H54 (cell line): ENCODE measurements at places on chromosomes 7 and 10.

GRCh38 chr7:9192969-9193368 lies 759.6 kb downstream of the NXPH1 start:
- no peak for DNase-seq

GRCh38 chr7:2004841-2005725 lies 227.7 kb downstream of the MAD1L1 start:
- DNase-seq: no peak

DNA sequence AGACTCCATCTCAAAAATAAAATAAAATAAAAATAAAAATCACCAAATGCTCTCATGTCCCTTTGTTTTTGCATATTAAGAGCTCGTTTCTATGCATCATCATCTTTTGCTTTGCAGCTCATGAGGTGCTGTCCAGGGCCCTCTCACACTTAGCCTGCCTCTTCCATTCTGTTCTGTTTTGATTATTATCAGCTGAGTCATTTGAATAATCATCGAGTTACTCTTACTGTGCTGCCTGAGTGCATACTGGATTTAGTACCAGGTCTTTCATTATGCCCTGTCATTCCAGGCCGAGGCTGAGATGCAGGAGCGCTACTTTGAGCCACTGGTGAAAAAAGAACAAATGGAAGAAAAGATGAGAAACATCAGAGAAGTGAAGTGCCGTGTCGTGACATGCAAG lies 33.0 kb downstream of the UCMA start:
- no peak for DNase-seq

DNA sequence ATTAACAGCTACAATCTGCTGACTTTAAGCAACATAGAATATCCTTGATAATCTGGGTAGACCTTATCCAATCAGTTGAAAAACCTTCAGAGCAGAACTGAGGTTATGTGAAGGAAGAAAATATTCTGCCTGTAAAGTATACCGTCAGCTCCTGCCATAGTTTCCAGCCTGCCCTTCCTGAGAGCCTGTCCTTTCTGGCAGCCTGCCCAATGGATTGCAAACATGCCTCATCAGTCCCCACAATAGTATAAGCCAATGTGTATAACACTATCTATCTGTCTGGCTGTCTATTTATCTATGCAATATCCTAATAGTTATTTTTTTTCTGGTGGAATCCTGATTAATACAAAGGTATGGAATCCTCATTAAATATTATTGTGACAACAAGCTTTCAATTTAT lies 489.2 kb upstream of the KCND2 start:
- DNase-seq: no peak

DNA sequence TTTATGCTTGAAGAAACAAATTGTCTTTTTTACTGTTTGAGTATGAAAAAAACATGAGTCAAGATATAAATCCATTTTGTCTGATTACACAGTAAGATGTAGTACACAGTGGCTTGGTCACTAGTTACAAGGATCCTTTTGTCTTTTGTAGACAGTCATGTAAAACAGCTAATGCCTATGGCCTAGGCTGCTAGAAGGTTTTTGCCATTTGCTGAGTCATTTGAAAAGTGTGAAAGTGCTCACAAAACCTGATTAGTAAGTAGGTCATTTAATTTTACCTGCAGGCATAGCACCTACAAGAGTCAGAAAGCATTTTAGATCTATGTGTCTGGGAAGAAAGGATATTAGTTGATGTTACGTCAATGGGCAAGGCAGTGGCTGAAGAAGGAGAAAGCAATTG lies 819.4 kb downstream of the MAGI2 start:
- DNase-seq: no peak

GRCh38 chr10:121524157-121524817 lies 74.0 kb downstream of the FGFR2 start:
- DNase-seq: no peak

GRCh38 chr7:94352887-94353286 lies 41.8 kb upstream of the COL1A2 start:
- no peak for DNase-seq

DNA sequence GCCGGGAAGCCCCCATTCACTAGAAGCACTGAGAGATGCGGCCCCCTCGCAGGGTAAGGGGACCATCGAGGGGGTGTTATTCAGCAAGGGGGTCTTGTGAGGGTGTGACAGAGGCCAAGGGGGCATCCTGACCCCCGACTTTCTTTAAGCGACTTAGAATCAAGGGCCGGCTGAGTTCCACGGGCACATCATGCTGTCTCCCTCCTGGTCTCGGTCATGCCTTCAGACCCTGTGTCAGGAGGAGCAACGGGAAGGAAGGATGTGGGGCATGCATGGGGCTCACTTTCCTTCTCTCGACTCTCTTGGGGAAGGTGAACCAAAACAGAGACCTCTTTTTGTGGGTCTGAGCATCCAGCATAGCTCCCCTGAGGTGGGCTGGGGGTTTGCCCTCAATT lies 2.5 kb downstream of the ACSL5 start:
- DNase-seq: no peak

DNA sequence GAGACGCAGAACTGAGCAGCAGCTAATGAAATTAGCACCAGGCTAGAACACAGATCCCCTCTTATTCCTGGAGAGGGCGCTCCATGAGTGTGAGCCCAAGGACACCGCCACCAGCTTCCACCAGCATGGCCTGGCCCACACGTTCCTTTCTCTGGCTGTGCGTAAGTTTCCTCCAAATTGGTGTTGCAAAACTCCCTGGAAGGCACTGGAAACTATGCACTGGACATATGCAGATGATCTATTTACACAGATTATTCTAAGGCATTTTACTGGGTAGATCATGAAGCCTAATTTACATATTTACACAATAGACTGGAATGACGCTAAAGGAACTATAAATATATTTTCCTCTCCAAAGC lies 455.6 kb upstream of the FOXK1 start:
- peak; percentile 38 for DNase-seq

DNA sequence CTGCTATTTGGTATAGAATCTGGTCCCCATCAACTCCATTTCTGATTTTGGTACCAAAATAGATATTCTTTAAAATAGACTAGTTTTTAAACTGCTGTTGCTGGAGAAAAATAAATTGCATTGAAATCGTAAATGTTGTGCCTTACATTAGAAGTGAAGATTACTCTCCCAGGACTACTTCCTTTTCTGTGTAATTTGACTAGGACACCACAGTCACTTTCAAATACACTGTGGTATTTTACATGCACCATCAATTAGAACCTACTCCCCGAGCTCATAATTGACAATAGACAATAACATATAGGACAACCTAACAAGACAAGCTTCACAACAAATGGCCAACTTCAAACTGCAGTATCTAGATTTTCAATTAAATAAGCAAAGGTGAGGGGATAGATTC lies 211.5 kb downstream of the DGKB start:
- no peak for DNase-seq

GRCh38 chr10:89241026-89241425 lies 10.5 kb downstream of the LIPA start:
- no peak for DNase-seq

DNA sequence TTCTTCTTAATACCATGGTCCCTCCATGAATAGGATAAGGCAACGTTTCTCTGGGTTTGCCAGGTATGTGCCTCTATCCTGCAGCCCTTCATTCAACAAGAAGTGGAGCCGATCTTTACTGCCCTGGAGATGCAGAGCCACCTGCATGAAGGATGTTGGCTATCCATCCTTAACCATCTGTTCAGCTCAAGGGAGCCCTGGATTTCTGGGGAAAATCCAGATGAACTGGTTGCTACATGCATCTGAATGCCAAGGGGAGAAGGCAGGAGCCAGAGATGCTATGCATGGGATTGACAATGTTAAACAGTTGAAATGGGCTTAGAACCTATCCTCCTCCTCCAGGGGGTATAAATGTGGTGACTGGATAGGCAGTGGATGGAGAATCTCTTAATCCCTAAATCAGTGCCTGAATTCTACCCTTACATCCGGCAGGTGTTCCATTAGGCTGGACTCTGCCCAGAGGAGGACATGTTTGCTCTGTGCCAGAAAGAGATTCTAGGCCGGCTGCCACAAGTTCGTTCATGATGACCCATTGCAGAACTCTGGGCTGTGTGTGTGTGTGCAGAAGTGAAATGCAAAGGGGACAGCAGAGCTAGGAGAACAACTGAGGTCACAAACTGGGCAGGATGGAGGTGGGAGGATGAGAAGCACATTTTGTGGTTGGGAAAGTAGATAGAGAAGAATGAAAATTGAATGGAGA lies 15.6 kb downstream of the CPED1 start:
- no peak for DNase-seq

DNA sequence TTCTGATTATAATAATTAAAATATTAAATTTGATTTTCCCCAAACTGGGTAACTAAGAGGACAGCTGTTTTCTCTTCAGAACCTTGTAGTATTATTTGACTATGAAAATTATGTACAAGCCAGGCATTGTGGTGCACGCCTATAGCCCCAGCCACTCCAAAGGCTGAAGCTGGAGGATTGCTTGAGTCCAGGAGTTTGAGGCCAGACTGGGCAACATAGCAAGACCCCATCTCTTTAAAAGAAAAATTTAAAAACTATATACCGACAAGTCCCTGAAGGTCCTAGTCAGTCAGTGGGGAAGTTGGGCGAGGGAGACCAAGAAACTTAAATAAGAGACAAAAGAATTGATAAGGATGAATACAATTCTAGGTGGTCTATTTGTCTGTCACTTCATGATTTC lies 27.1 kb upstream of the UBE2D1 start:
- no peak for DNase-seq

GRCh38 chr10:62710182-62710581 lies 94.3 kb upstream of the ADO start:
- no peak for DNase-seq

DNA sequence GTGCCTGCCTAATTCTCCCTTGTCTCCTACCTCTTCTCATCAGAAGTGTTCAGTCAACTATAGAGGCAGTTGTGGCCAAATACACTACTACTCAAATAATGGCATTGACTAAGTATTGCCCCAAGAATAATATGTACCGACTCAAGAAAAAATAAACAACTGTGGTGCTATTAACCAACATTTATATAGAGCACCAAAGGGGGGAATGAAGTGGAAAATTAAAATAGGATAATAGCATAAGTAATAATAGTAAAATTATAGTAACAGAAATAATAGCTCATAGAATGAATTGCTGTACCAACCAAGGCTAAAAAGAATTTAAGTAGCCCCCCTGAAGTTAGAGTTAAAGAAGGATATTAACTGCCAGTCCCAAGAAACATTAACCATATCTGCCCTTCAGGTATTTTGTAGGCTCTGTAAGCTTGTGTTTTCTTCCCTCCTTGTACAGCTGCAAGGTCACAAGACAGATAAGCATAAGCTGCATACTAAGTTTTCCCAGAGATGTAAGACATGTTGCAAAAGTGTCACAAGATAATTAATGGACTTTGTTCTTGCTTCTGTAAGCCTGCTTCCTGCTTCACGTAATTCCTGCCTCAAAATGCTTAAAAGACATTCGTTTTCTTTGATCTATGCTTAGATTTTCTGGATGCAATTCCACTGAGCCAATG lies 10.9 kb upstream of the CYREN start:
- no peak for DNase-seq

DNA sequence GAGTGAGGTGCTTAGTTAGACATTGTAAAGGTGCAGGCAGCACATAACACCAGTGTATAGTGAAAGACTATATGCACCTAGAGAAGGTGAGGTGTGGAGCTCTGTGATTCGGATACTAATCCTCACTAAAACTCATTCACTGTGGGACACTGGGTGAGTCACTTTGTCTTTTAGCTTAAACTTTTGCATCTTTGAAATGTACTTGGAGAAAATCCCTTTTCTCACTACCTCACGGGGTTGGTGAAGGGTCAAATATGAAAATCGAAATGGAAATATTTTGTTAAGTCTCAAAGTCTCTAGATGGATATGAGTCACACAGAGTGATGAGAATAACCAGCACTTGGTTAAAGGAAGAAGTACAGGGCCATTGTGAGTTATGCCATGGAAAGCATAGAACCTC lies 38.0 kb downstream of the MDFIC start:
- DNase-seq: no peak

- no peak for DNase-seq
These were observed 137.5 kb downstream of the PARD3 start for GRCh38 chr10:34677591-34677990.

- DNase-seq: no peak
These were observed 169.8 kb downstream of the ZMYND11 start for GRCh38 chr10:305034-305433.

DNA sequence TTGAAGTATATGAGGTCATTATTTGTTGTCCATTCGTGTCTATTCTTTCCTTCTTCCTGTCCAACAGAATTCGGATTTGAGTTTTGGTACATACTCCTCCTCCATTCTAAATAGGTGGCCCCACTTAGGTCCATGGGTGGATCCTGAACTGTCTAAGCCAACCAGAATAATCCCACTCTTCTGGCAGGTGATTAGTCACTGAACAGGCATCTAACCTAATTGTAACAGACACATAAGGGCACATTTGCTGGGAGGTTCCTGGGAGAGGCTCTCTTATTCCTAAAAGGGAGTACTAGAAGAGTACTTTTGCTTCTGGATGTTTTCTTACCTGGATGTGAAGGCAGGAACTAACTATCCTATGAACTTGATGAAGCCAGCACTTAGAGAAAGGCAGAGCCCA lies 16.8 kb downstream of the LRRC72 start:
- no peak for DNase-seq

DNA sequence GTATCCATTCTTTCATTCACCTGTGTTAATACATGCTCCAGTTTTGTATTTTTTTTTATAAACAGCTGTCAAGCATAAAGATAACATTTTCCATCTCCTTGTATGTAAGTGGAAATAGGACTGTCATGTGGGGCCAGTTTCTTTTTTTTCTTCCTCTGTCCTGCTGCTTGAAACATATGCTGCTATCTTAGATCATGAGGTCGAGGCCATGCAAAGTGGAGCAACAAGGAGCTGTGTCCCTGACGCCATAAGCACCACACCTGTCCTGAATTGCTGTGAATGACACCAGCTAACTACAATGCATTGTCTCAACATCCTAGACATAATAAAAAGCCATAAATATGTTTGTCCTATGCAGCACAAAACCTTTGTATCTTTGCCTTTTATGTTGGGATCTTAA lies 37.7 kb upstream of the SLC26A4 start:
- DNase-seq: no peak

GRCh38 chr7:6508950-6509349 lies 42.3 kb downstream of the GRID2IP start:
- no peak for DNase-seq

- no peak for DNase-seq
These were observed 56.4 kb upstream of the ANKRD1 start for GRCh38 chr10:90977162-90977854.

DNA sequence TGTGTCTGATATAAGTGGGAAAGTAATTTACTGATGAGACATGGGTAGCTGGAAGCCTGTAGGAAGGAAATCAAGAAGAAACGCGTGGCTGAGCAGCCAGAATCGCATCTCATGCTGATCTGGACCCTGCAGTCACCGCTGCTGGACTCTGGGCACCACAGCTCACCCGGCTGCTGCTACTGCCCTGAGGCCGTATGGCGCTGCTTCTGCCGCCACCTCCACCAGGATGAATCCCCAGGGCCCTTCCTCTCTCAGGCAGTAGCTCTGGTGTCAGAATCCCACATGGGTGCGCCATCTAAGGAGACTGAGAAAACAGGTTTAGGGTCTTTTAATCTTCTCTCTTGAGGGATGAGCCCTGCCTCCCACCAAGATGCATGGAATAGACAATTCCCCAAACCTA lies 70.3 kb upstream of the AGK start:
- DNase-seq: no peak

GRCh38 chr7:21443149-21443841 lies 15.4 kb downstream of the SP4 start:
- no peak for DNase-seq
